ENCODE measurements at places on chromosomes 12 and 14.

DNA sequence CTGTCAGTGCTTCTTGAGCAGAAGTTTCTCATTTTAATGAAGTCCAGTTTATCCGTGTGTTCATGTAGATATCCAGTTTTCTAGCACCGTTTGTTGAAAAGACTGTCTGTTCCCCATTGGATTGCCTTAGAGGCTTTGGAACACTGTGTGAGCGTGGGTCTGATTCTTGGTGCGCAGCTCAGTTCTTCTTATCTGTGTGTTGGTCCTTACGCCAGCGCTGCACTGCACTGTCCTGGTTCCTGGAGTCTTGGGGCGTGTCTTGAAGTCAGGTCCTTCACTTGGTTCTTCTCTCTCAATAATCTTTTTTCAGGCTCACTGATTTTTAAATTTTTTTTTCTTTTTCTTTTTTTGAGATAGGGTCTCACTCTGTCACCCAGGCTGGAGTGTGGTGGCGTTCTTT is 25.5 kb downstream of the EP400 start:
- DNase-seq = no peak

DNA sequence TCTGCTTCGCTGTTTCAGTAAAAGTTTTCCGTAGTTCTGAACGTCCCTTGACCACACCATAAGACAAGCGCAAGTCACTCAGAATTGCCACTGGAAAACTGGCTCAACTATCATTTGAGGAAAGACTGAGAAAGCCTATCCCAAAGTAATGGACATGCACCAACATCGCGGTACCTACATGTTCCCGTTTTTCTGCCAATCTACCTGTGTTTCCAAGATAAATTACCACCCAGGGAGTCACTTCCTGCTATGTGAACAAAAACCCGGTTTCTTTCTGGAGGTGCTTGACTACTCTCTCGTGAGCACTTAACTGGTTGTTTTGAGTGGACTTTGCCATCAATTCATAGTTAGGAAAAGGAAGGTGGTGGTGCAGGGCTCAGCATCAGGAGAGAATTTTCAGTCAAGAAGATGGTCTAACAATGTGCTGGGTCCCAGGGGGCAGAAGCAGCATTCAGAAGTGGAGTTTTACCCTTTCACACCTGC is 1.4 kb downstream of the EGLN3 start:
- DNase-seq = no peak

DNA sequence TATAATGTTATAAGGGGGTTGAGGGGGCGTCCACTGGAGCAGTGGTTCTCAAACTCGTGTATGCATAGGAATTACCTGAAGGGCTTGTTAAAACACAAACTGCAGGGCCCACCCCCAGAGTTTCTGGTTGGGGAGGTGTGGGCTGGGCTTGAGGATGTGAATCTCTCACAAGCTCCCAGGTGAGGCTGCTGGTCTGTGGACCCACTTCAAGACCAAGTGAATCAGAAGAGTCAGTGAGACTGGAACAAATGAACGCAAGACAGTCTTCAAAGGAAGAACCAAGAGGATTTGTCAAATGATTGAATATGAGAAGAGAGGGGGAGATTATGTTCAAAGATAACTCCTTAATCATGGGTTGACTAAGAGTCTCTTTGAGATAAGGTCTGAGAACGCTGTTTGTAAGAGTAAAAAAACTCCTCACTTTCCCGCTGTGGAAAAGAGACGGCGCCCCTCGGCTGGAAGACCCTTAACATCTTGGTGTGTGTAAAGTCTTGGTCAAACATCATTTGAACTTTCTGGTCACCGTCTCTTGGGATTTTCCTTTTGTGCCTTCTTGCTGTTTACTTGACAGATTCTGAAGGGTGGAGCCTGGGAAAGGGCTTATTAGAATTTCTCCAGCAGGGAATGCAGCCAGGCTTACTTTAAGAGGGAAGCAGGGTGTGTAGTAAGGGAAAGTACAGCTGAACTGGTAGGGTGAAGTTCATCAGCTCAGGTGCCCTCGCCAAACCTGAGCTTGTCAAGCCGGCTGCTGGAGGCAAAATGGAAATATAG is 5.3 kb upstream of the FOXN3 start:
- DNase-seq = no peak

DNA sequence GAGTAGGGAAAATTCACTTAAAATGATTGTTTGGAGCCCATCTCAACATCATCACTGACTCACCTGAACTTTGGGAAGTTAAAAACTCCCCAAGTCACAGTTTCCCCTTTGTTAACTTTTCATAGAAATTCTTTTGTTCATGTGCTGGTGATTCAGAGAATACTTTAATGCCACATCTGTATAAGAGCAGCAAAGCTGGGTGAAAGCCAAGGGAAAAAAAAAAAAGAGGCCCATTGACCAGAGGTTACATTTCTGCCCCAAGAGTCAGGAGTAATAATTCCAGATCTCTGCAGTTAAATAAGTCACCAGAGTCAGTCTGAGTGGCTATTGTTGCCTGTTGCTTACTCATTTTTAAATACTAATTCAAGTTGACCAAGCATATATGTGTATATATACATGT is 136.4 kb upstream of the LGR5 start:
- no peak for DNase-seq

- no peak for DNase-seq
Observed at GRCh38 chr12:113183030-113183589, 2.2 kb downstream of the DDX54 start.
